Iris pigment epithelial cell (primary cell): ENCODE measurements at places on chromosomes 1 and 21.

DNA sequence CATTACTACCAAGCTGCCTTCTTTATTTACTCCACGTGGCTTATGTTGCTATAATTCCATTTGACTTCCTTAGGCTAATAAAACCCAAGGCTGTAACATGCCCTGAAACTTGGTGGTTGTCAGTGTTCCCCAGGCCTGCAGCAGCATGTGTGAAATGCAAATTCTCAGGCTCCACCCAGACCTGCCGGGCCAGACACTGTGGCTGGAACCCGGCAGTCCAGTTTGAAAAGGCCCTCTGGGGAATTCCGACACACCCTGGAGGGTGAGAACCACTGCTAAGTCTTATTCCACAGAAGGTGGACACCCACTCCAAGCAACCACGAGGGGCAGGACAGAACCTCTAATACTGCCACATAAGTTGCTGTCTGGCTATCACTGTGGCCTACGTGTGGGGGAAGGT is 41.4 kb downstream of the URB1 start:
- DNase-seq: no peak

- no peak for DNase-seq
Observed at GRCh38 chr1:198481661-198482060, 58.8 kb downstream of the ATP6V1G3 start.

GRCh38 chr1:47786316-47786715 is 210.9 kb downstream of the TRABD2B start:
- DNase-seq: no peak

DNA sequence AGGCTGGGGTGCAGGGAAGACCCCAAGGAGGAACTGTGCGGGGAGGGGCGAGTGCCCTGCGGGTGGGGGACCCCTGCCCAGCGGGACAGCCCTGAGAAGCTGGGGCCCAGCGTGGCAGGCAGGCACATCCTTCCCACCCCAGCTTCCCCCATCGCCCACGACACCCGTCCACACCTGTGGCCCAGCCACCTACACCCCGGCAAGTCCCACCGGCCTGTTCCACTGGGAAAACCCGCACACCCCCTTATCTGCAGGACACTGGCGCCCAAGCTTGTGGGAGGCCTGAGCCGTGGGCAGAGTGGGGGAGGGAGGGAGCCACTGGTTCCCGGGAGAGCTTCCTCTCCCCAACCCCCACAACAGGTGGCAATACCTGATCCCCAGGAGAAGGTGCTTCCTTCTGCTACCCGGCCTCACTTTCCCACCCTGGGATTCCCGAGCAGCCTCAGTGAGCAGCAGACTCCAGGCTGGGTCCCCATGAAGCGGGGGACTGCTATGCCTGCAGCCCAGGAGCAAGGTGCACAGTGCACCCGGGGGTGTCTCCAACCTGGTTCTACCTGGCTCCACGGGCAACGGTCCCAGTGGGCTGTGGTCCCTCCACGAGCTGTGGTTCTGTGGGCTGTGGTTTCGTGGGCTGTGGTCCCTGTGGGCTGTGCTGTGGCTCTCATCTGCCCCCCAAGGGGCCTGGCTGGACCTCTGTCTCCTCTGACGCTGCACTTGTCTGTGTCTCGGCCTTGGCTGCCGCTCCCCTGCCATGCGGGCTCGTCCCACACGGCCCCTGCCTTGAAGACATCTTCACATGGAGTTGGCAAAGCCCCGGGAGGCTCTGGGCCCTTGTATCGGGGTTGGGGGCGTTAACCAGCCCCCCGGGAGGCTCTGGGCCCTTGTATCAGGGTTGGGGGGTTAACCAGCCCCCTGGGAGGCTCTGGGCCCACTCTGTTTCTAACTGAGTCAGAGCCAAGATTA is 37.8 kb upstream of the POFUT2 start:
- DNase-seq: no peak

DNA sequence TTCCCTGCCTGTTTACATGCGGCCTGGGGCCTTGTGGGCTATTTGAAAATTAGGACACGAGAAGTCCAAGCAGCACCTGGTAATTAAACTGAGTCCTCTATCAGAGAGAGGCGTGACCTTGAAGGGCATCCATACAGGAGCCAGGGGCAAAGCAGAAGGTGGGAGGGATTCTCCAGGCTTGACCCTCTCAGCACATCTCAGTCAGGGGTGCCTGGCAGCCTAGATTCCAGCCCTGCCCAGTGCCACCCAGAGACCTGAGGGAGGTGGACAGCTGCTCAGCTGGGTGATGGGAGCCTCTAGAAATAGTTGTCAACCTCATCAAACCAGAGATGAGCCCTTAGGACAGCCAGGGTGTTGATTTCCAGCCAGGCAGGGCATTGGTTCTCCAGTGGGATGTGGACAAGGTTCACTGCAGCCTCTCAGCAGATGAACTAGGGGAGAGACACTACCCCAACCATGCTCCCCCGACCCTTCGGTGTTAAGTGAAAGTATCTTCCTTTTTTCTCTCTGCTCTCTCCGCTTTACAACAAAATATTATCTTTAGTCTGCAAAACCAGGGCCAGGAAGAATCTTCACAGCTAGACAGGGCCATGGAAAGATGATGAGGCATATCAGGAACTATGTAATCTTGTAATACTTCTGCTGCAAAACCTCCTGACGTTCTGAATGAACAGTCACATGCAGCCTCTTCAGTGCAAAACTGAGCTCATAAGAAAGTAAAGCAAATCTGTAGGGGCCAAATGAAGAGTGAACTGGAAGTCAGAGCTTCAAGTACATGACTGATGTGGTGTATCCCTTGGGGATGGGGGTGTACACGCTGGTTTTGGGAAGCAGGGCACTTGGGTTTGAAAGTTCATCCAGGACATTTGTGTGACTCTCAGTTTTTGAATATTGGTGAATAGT is 35.9 kb upstream of the ATP5PO start:
- DNase-seq: peak; percentile 76

DNA sequence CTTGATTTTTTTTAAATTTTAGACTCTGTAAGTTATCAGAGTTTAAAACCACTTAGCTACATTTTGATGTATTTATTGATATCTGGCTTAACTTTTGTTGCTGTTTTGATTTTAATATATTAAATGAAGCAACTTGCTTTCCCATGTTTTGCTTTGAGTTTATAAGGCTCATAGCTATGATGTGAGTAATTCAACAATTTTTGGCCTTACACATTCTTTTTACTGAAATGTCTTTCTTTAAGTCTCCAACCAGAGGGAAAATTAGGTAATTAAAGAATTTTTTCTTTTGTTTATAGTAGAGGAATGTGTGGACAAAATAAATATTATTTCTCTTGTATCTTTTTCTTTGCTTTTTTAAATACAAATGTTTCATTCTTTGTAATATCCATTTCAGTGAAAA is 258.3 kb upstream of the ADAMTS5 start:
- peak; percentile 60 for DNase-seq

DNA sequence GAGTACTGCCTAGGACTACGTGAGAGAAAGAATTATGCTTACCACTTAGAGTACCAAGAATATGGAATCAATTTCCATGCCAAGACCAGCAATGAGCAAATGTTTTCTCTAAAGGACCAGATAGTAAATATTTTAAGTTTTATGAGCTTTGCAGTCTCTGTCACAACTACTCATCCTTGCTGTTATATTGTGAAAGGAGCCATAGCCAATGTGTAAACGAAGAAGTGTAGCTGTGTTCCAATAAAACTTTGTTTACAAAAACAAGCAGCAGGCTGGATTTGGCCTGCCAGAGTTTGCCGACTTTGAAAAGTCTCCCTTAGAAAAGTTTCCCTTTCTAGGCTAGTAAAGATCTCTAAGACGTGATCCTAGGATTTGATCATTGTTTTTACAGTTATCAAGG is 128.8 kb downstream of the PDE4B start:
- no peak for DNase-seq

DNA sequence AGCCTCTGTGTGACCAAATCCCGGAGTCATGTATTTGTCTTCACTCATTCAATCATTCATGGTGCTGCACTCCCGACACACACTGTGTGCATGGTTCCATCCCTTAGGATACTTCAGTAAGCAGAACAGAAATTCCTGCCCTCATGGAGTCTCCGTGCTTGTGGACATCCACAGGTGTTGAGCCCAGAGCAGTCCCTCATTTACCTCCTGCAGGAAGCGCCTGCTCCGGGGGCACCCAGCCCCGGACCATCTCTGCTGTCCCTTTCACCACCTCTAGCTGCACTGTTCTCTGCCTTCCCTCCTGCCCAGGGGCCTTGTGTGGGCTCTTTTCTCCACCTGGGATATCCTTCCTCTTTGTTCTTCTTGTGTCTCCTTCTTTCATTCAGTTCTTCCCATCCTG is 9.5 kb upstream of the ZBTB21 start:
- no peak for DNase-seq

GRCh38 chr21:34598931-34599400 is 15.9 kb downstream of the RCAN1 start:
- DNase-seq: peak; percentile 46

DNA sequence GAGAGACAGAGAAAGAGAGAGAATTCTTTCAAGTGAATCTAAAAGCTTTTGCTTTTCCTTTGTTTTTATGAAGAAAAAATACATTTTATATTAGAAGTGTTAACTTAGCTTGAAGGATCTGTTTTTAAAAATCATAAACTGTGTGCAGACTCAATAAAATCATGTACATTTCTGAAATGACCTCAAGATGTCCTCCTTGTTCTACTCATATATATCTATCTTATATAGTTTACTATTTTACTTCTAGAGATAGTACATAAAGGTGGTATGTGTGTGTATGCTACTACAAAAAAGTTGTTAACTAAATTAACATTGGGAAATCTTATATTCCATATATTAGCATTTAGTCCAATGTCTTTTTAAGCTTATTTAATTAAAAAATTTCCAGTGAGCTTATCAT is 117.6 kb downstream of the PTPRC start:
- peak; percentile 31 for DNase-seq

- DNase-seq: no peak
Observed at GRCh38 chr1:17955302-17956285, 152.0 kb upstream of the IGSF21 start.

DNA sequence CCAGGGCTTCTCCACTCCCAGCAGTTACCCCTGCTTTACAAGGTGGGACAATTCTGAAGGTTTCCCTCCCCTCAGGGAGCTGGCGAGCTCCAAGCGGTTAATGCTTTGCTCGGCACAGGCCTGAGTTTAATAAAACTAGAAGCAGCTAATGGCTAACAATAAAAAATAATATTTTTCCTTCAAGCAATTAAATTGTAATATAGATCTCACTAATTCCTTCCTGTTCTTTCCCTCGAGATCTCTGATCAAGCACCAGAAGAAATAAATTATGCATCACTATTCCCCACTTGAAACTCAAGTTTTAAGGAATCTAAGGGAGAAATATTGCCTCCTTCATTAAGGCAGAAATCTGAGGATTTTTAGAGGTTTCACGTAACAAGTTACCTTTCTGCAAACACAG is 42.9 kb downstream of the GLIS1 start:
- DNase-seq: no peak

- DNase-seq: no peak
Observed at GRCh38 chr21:24200052-24200451, 1407.2 kb downstream of the MRPL39 start.

GRCh38 chr1:27566462-27567145 is 37.3 kb downstream of the AHDC1 start:
- no peak for DNase-seq

GRCh38 chr1:87885278-87886025 is 556.8 kb downstream of the LMO4 start:
- no peak for DNase-seq
